ENCODE measurements at places on chromosomes 13 and 19.

GRCh38 chr19:48051335-48052033, 7.6 kb upstream of the CABP5 start:
- no peak for DNase-seq

- no peak for DNase-seq
Measured at GRCh38 chr13:52395704-52396103, 10.3 kb downstream of the THSD1 start.

- no peak for DNase-seq
Measured at GRCh38 chr13:113804703-113805430, 45.8 kb downstream of the TMEM255B start.

DNA sequence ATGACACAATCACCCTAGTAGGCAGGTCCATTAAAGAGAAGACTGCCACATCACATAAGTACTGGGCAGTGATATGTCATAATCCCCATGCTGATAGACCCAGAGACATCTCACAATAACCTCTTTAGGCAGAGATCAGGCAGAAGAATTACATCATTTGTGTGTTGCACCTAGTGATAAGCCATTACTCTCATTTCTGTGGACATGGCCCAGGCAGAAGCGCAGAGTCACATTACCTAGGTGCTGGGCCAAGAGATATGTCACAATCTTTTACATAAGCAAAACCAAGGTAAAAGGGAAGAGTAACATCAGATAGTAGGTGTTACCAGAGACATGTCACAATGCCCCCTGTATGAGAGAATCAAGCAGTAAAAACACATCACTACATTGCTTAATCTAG, 71.9 kb downstream of the ZNF726 start:
- DNase-seq: no peak

All from AG20443 (cell line).